ENCODE measurements at places on chromosomes 7 and 10.

DNA sequence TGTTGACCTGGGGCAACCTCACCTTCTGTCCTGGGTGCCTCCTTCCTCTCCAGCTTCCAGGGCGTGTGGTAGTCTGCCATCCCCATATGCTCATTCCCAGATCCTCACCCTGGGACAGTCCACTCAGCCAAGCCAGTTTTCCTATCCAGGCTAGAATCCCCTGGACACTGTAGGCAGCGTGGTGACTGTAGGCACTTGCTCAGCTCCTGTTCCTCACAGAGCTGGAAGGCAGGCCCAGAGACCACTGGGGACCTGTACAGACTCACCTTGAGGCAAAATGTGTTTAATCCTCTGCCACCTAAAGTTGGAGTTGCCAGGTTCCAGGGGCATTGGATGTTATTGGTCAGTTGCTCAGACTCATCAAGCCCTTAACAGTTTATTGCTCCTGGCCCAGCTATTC is 2.4 kb upstream of the GRID1 start:
- DNase-seq: no peak

- DNase-seq: no peak
These were observed 95.0 kb downstream of the ST7 start for GRCh38 chr7:117048114-117048866.

- DNase-seq: no peak
These were observed 49.1 kb upstream of the SEMA3C start for GRCh38 chr7:80967917-80968297.

DNA sequence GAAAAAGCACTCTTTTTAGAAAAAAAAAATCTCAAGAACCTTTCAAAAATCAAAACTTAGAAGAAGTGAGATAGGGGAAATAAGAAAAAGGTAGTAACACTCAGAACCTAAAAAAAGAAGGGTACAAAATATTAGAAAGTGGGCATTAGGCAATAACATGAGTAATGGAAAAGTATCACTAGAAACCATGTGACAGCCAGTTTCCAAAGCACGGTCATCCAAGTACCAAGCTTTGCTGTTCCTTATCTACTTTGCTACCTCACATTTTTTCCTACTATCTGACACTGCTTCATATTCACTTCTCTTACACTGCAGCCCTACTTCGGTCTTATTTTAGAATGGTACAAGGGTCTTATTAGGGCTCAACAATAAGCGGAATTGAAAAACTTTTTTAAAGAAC is 30.3 kb downstream of the IMMP2L start:
- no peak for DNase-seq

- DNase-seq: no peak
These were observed 2.9 kb downstream of the GLCCI1 start for GRCh38 chr7:7971308-7972040.

GRCh38 chr7:76257973-76258372 is 44.5 kb upstream of the HSPB1 start:
- DNase-seq: no peak

DNA sequence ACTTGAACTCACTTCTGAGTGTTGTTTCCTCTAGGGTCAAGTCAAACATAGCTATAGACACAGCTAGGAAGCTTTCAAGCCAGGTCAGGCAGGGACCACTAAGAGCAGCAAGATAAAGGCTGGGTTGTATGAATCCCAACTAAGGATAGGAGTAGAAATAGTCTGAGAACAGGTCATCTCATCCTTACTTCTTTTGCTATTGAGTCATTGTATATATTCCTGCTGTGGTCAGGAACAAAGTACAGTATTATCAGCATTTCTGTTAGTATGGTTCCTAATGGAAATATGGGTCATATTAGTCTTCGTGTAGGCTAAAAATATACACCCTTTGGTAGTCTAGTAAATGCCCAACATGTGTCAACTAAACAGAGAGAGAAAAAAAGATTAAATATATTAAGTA is 145.3 kb downstream of the BTAF1 start:
- no peak for DNase-seq

GRCh38 chr7:2165610-2166594 is 66.8 kb downstream of the MAD1L1 start:
- no peak for DNase-seq

- no peak for DNase-seq
These were observed 155.3 kb upstream of the ZMIZ1 start for GRCh38 chr10:78913219-78914059.

- DNase-seq: no peak
These were observed 93.2 kb downstream of the TWIST1 start for GRCh38 chr7:19024261-19024660.

DNA sequence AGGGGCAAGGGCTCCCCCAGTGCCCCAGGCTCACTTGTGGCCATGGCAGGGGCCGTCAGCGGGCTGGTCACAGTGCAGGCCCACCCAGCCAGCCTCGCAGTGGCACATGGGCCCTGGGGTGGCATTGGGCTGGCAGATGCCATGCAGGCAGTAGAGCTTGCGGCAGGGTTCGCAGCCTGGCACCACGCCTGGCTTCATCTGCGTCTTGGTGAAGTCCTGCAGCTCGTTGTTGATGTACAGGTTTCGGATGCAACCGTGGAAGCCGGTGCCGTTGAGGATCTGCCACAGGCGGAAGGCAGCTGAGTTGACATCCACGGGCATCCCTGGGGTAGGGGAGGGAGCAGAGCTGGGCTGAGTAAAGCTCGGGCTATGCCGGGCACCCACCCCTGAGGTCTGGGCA is 170.6 kb downstream of the LCOR start:
- DNase-seq: no peak

DNA sequence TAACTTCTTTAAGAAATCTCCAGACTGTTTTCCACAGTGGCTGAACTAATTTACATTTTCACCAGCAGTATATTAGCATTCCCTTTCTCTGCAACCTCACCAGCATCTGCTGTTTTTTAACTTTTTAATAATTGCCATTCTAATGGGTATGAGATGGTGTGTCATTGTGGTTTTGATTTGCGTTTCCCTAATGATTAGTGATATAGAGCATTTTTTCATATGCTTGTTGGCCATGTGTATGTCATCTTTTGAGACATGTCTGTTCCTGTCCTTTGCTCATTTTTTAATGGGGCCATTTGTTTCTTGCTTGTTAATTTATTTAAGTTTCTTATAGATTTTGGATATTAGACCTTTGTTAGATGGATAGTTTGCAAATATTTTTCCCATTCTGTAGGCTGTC is 68.8 kb downstream of the SLC39A12 start:
- no peak for DNase-seq

GRCh38 chr7:16982640-16983350 is 101.0 kb upstream of the AGR3 start:
- no peak for DNase-seq

- no peak for DNase-seq
These were observed 23.8 kb downstream of the PFKP start for GRCh38 chr10:3090914-3091787.
